Glutamatergic neuron (in vitro differentiated cells): ENCODE measurements at places on chromosomes 1 and 21. TPM values are rescaled to one million over a fixed set of nuclear protein-coding genes. Genes with fewer than 3 reads are reported as not detected.

Gene LRRC39
- 2.1 TPM for total RNA-seq

DNA sequence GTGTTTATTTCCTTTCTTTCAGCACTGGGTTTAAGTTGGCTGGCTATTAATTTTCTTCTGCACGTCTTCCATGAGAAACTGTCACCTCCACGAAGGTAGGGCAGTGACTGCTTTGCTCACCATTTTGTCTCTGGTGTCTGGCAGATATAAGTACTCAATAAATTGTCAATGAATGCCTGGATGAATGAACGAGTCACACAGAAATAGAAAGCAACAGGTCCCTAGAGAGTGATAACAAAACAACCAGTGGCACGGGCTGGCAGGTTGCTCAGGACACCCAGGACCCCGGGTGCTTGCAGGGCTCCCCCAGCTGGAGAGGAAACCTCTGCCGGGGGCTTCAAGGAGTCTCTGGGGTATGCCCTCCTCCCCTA is 3.2 kb upstream of the MYOC start:
- DNase-seq: no peak

- DNase-seq: no peak
Observed at GRCh38 chr1:232096751-232097150, 470.2 kb downstream of the DISC1 start.

DNA sequence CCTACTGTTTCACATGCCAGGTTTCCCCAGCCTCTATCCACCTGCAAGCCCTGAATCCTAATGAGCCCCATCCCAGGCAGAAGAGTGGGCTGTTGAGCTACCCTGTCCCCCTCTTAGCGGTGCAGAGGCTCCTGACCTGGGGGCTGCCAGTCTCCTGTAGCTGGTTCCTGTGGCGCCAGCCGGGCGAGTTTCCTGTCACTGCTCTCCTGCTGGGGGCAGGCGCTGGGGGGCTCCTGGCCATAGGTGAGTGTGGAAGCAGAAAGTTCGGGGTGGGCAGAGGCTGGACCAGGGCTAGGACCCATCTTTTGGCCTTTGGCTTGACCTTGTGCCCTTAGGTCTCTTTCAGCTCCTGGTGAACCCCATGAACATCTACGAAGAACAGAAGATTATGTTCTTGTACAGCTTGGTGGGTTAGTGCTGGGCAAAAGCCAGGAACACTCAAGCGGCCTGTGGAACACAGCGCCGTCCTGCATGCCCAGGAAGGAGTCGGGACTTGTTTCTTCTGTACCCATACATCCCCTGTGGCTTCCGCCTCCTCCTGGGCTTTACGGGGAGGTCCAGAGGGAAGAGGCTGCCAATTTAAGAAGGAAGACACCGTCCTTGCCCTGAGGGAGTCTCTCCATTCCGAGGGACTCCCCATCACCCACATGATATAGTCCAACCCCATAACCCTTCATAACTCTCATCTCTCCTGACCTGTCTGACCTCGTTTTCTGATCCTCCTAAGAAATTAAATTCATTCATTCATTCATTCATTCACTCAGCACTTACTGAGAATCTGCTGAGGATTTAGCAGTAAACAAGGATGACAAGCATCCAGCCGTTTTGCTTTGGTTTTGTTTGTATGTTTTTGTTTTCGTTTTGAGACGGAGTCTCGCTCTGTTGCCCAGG is 939 bp downstream of the DCST1 start:
- DNase-seq: no peak

GRCh38 chr1:93317207-93317606 is 28.5 kb upstream of the DR1 start:
- DNase-seq: no peak
